Nucleus accumbens (tissue), 56 donors: ENCODE measurements at places on chromosomes 12 and 14.
A peak's percentile ranks its signal among the peaks of the same experiment; 100 is the strongest.

DNA sequence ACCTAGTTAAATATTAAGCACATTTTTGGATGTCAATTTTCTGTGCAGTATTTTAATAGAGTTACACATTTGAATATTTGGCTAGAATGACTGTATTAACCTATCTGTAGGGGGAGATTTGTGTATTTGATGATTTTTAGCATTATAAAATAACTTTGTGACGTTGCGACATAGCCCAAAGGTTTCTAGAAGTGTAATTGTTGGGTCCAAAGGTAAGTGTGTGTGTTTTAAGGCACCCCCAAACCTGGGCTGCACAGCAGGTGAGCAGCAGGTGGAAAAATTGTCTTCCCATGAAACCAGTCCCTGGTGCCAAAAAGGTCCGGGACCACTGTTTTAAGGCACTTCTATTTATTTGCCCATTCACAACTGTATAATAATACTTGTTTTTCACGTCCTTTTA is 3.3 kb downstream of the CCT2 start:
- no peak for DNase-seq

DNA sequence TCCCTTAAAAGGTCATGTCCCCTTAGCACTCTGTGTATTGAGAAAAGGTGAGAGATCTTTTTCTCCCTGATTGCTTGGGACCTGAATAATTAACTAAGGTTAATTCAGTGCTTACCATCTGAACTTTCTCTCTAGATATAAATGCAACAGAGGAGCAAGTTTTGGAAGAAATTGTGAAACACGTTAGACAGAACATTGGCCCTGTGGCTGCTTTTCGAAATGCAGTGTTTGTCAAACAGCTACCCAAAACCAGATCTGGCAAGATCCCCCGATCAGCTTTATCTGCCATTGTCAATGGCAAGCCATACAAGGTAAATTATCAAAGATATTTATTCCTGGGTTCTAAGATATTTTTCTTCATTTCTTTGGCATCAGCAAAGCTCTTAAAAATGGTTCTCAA is 175.5 kb downstream of the ACSS3 start:
- DNase-seq, result no peak

DNA sequence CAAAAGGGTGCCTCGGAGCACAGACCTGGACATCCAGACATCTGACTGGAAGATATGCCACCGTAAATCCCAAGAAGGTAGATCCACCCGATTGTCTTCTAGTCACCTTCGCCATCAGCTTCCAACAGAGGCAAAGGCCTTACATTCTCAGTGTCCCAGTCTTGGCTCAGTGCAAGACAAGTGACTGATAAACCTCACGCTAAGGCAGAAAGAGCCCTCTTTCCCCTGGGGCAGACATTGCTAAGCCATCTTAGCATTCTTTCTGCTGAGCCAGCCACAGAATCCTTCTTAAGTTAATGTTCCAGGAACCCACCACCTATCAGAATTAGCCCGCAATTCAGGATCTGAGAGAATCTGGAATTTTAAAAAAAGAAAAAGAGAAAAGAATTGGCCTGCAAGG is 4.3 kb upstream of the PLEKHG6 start:
- no peak for DNase-seq

- DNase-seq, result no peak
These were observed 1037.3 kb upstream of the FLRT2 start for GRCh38 chr14:84492685-84493084.

DNA sequence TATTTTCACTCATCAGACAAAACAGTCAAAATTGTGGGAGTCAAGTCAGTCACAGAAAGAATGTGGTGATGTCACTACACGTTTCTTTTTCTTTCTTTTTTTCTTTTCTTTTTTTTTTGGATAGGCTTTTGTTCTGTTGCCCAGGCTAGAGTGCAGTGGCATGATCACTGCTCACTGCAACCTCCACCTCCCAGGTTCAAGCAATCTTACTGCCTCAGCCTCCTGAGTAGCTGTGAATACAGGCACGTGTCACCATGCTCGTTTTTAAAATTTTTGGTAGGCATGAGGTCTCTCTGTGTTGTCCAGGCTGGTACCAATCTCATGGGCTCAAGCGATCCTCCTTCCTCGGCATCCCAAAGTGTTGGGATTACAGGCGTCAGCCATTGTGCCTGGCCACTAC is 2.3 kb downstream of the CLECL1 start:
- no peak for DNase-seq

DNA sequence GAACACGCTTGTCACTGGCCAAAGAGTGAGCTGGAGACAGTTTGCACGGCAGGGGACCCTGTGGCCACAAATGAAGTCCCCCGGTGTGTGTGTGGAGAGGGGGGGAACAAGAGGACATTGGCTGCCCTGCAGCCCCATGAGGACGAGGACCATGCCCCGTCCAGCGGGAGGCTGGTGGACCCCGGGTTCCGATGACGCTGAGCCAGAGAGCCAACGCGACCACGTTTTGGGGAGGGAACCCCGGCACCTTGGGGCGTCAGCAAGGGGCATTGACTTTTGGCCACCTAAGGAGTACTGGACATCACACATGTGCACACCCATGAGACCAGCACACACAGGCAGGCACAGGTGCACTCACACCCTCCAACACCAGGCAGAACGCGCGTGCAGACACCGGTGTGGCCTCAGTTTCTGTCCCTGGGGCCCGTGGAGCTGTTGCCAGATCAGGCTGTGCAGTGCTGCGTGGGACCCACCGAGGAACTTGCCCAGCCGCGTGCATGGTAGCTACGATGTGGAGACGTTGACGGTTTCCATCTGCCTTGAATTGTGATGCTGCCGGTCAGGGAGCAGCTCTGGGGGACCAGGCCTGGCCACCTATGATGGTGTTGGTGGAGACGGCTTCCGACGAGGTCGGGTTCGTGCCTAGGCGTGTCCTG is 26.5 kb downstream of the NOC4L start:
- no peak for DNase-seq

- no peak for DNase-seq
These were observed 56.6 kb downstream of the DRAM1 start for GRCh38 chr12:101933866-101934514.

- DNase-seq, result no peak
These were observed 189.1 kb downstream of the PIWIL1 start for GRCh38 chr12:130526813-130527212.

GRCh38 chr12:13523536-13524307 is 327.2 kb downstream of the EMP1 start:
- DNase-seq, result no peak

DNA sequence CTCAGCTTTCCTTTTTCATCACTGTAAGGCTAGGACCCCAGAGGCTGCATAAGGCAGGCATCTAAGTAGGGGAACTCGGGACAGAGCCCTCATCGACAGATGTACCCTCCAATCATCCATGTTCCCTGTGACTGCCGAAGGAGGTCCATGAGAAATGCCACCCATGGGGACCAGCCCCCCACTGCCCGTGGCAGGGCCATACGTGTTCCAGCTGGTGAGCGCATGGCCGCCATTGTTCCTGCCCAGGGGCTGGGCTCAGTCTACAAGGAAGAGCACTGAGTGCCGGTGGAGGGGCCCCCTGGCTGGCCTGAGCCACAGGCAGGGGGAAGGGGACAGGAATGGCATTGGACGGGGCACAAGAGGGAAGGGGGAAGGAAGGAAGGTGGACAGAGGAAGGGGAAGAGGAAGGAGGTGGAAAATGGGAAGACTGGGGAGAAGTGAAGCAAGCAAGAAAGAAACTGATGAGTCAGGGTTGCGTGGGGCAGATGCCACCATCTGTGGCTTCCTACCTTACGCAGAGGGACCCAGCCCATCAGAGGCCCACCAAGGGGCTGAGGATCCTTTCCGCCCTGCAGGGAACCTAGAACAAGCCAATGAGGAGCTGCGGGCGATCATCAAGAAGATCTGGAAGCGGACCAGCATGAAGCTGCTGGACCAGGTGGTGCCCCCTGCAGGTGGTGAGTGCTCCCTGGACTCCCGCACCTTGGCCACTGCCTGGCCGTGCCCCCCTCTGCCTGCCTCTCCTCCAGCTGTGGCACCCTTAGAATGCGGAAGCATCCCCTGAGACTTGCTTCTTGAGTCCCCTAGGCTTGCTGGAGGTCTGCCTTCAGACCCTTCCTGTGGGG is 120.6 kb upstream of the FKBP4 start:
- no peak for DNase-seq

GRCh38 chr14:93263416-93263815 is 56.4 kb downstream of the UBR7 start:
- DNase-seq, result no peak

- DNase-seq, result no peak
These were observed 160.6 kb downstream of the ZFP36L1 start for GRCh38 chr14:68632054-68632895.

- peak; percentile 14 for DNase-seq
These were observed 271.4 kb downstream of the NAV3 start for GRCh38 chr12:78101946-78102635.

DNA sequence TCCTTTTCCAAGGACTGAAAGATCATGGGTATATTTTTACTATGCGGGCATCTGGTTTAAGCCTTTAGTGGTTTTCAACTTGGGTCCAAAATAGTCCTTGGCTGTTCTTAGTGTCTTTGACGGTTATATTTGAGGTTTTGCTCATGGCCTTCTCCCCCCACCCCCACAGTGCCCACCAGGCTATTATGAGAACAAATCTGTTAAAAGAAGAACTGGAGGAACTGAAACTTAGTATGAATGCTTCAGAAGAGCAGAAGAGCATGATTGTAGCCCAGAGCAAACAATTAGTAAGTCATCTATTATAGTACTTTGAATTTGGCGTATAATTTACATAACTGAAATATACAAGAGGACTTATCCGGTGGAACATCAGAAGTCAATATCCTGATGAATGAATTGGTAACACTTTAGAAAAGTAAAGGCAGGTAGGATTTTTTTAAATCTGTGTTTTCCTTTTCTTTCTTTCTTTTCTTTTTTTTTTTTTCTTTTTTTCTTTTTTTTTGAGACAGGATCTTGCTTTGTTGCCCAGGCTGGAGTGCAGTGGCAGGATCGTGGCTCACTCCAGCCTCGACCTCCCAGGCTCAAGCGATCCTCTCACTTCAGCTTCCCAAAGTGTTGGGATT is 71.8 kb upstream of the BCAT1 start:
- DNase-seq, result no peak

GRCh38 chr12:103806803-103807202 is 34.2 kb downstream of the NT5DC3 start:
- no peak for DNase-seq

DNA sequence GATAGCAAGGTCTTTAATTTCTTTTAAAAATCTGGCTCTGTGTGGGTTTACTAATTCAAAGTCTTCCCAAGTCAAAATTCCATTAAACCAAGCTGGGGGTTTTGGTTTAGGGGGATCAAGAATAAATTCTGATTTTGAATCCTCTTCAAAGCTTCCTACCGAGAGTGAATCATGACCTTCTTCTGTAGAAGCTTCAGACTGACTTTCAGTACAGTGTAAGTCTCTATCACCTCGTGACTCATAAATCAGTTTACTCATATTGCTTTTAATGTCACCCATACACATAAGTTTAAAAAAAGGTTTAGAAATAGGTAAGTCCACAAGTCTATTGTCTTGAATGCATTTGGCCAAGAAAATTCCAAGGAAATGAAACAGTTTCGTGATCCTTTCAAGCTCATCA is 80.6 kb upstream of the STRN3 start:
- no peak for DNase-seq

DNA sequence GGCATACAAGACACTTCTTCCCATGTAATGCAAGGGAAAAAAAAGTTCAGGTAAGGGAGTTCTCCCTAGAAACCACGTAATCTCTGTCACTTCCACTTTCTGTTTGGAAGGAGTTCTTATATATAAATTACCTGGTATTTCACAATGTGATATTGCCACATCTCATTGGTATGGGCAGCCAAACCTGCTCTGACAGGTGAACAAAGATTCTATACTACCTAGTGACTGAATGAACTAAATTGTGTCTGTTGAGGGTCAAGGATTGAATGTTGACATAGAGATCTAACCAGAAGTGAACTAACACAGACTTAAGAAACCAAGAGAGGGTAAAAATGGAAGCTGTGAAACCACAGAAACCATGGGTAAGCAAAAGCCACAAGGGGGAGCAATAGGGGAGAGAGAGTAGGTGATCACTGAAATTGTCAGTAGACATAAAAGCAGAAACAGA is 161.3 kb downstream of the RPL10L start:
- DNase-seq, result no peak

- DNase-seq, result no peak
These were observed 3.4 kb upstream of the SLCO1A2 start for GRCh38 chr12:21337959-21338744.

GRCh38 chr12:2551412-2551900 is 243.3 kb upstream of the FKBP4 start:
- DNase-seq, result no peak
